ENCODE measurements at places on chromosomes 3 and 15. TPM values are rescaled to one million over a fixed set of nuclear protein-coding genes. Genes with fewer than 3 reads are reported as not detected.

Gene ZNF80
- total RNA-seq, result not detected

DNA sequence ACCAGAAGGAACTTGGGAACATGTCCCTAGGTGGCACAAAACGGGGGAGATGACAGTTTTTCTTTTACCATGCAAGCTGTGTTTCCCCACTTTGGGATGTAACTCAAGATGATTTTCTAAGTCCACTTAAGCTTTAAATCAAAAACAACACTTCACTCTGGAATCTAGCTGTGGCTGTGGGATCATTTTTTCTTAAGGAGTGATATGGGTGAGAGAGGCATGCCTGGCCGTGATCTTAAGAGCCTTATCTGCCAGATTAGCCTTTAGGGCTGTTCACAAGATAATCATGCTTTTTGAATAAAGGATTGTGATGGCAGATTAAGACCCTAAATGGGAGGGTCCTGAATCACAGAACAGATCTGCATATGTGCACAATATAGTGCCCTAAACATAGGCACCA lies 384.8 kb upstream of the SEMA6D start:
- DNase-seq, result no peak

GRCh38 chr3:8990266-8991215 lies 27.3 kb upstream of the RAD18 start:
- DNase-seq, result no peak

- DNase-seq, result no peak
Measured at GRCh38 chr3:94481226-94481898, 418.5 kb downstream of the NSUN3 start.

DNA sequence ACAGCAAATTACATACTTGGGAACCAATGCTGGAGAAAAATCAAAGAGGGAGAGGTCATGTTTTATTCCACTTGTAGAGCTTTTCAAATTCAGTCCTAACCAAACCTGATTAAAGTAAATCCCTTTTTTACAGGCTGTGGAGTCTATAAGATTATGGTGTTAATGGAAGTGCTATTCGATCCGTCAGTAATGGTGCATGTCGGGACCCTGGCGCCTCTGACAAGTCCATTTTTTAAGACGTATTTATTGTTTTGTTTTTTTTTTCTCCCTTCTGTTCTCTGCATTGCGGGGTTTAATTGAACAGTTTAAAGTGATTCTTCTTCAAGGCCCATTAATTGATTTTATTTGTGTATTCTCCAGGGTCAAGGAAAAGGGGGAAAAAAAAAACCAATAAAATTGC lies 725.9 kb downstream of the TUSC7 start:
- no peak for DNase-seq
